ENCODE measurements at places on chromosomes 3 and 15.

- peak; percentile 94 for DNase-seq
Measured at GRCh38 chr3:39166932-39167532, 13.6 kb upstream of the CSRNP1 start.

DNA sequence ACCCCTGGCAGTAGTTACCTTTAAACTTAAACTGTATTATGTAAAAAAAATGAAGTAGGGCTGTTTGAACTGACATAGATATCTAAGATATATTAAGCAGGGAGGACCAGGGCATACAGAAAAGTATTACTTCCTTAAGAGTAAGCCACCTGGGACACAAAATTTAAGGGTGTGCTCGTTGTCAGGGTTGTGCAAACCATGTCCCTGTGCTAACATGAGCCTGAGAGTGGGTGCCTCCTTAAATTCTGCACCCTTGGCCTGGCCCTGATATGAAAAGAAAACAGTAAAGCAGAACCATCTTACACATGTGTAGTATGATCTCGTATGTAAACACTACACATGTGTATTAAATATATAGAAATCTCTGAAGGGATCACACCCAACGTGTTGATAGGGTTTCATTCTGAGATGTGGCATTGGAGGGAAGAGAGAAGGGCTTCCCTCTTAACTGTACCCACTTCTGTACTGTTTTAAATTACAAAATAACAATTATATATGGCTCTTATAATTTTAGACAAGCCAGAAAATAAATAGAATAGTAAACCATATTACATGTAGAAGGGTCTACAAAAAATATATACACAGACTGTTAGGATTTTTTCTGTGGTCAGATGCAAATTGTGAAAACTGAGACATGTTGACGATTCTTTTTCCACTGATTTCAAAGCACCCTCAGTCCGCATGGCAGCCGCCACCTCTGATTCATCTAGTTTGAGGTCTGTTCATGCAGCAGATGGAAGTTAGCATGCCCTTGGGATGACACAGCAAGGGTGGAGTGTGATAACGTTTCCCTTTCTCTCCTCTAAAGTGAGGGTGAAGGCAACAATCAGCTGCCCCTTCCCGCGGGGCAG lies 400.8 kb upstream of the PROK2 start:
- no peak for DNase-seq

DNA sequence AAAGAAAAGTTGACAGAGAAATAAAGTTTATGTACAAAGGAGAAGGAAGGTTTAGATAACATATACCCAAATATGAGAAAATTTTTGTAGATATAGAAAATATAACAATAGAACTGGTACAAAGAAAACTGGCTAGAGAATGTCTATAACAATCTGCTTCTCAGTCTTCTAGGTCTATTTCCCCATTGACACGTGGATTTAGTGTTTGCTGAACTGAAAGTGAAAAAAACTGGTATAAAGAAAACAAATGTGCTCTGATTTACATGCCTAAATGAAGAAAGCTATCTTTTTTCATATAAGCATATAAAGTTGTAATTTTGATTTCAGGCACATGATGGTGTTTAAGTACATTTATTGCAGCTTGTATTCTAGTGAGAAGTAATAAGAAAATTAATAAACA lies 9.8 kb downstream of the KCNMB2 start:
- no peak for DNase-seq

DNA sequence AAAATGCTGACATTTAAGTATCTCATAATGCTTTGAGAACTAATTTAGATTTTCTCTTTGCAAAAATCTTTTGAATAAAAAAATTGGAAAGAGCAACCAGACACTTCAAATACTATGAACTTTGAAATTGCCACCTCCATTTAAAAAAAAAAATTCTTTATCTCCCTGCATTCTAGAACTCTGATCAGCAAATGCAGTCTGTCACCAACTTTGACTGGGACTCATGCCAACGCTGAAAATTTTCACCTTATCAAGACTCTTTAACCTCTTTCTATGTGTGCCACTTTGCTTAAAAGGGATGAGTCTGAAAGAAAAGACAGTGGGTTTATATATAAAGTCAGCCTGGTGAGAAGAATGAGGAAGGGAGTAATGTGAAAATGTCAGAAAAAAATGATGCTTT lies 191.2 kb upstream of the ARPP21 start:
- DNase-seq: no peak

Data from AG09319 (cell line).